Activated CD4-positive, alpha-beta T cell treated with anti-CD3 and anti-CD28 coated beads for 1 hour (primary cell): ENCODE measurements at places on chromosomes 2 and 18.

DNA sequence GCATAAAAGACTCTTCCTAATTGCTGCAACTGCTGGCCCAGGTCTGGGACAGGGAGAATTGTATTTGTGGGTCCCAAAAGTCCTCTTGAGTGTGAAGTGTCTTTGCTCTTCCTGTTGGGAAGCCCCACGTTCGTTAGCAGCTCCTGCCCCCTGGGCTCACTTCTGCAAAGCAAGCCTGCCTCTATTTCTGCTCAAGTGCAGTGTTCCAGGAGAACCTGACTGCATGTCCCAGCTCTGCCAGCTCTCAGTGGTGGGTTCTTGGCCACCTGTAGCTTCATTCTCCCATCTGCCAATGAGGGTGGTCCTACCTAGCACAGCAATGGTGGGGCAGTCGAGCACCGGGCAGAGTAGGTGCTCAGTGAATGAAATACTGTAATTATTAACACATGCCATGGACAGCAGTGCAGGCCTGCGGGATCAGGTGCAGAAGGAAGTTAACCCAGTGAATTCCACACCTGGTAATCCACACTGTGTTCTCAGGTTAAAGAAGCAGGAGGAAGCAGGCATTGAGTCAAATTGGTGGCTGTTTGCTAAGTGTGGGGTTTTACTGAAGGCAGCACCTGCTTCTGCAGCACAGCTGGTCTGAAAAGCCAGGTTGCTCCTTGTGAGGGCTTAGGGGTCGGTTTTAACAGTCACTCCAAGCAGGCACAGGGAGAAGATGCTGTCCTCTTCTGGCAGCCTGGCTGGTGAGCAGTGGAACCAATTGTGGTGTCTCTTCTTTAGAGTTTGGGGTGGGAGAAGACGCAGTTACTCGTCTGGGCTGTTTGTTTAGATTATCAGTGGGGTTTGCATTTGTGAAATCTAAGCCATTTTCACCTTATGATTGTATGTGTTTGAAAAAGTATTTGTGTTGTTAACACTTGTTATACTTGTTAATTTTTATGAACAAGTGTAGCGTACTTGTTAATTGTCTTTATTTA is 54.3 kb downstream of the DGKD start:
- no peak for DNase-seq

DNA sequence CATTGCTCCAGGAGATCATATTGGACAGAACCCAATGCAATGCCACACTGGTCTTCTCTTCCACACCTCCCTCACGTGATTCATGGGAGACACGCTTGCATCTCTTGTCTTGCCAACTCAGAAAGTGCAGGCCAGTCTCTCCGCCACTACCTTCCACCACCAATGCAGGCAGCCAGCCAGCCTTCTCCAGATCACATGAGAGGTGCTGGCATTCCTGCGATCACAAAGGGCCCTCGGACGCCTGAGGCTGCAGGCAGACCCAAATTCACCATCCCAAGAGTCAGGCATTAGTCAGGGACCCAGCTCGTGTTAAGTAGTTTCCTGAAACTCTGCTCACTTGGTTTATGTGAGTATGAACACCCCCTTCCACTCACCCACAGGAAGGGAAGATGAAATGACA is 437.0 kb upstream of the ETAA1 start:
- DNase-seq: no peak

DNA sequence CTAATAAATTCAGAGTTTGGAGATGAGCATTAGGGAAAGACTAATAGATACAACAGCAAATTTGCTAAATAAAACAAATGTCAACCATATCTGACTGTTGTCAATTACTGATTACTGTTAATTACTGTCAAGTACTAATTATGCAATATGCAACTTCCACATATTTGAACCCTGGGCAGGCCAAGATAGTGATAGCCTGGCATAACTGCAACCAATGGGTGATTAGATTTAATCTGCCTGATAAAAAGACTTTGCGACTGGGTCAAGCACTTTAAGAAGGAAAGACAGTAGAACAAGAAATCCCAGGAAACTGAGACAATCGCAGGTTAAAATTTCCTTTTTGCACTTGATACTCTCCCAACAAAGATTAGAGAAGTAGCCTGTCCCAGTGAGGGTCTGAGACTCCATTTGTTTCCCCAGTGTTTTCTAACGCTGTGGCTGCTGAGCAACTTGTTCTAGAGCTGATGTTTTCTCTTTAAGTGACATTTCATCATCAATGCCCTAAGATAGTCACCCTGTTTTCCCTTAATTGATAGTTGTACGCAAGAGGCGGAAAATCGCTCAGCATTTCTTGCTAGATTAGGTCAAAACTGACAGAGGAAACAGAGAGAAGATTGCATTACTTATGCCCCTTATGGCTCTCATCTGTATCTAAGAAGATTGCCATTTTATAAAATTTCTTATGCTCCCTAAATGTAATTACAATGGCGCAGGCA is 17.8 kb downstream of the ARHGAP15 start:
- DNase-seq: no peak

DNA sequence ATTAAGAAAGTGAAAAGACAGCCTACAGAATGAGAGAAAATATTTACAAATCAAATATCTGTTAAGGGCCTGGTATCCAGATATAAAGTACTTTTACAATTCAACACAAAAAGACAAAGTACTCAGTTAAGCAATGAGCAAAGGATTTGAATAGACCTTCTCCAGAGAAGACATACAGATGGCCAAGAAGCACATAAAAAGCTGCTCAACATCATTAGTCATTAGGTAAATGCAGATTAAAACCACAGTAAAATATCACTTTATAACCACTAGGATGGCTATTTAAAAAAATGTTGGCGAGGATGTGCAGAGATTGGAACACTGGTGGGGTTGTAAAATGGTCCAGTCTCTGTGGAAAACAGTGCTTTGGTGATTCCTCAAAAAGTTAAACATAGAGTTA is 38.9 kb downstream of the RAB31 start:
- DNase-seq: no peak

DNA sequence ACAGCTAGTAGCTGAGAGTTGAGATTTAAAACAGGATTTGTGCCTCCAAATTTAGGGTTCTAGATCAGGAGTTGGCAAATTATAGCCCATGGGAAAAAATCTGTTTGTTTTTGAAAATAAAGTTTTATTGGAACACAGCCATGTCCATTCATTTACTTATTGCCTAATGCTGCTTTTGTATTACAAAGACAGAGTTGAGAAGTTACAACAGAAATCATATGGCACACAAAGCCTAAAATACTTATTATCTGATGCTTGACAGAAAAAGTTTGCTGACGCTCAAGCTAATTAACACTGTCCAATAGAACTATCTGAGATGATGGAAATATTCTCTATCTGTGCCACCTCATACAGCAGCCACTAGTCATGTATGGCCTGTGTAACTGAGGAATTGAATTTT is 229.1 kb upstream of the RASGRP3 start:
- DNase-seq: no peak

GRCh38 chr2:68379184-68379708 is 14.2 kb downstream of the PLEK start:
- no peak for DNase-seq

GRCh38 chr2:46954951-46955571 is 39.5 kb upstream of the MCFD2 start:
- no peak for DNase-seq

DNA sequence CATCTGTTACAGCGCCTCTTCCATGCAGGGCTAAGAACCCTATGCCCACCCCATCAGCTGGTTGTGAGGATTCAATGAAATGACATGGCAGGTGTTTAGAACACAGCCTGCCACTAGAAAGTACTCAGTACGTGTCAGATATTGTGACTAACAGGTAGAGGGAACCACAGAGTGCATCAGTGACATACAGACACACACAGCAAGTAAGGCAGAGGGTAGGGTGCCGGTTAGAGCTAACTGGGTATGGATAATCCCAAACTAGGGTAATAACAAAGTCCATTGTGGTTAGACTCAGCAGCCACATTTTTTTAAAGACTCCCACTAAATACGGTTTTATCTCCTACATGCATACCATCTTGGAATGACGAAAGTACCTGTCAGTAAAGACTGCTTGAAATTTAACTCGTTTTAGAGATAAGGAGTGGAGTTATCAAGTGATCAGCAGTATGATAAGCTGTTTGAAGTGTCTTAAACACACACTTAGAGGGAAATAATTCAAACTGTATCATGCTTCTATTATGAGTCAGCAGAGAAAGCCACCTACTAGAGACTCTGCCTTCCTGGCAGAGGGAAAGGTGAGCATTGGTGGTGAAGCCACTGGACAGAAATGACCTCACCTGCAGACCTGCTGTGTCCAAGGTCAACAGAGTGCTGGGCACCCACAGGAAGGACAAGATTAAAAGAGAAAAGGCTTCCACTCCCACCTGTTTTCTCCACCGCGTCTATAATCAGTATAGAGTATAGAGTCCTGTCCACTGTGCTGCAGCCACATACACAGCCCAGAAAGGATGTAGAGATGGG is 20.6 kb downstream of the MPPE1 start:
- no peak for DNase-seq

DNA sequence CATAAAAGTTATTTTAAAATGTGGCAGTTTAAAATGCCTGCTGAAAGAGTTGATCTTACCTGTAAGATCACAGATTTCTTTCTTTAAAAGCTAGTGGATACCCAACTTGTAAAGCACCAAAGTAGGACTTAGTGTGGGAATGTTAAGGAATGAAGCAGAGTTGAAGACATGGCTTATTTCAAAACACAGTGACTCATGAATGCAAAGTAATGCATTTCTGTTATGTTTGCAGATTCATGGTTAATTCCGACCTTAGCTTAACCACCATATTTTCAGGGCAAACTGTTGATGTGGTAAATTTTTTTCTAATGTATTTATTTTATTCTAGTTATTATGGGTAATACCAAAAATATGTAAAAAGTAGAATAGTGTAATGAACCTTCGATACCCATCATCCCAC is 206.8 kb upstream of the FOSL2 start:
- DNase-seq: no peak

DNA sequence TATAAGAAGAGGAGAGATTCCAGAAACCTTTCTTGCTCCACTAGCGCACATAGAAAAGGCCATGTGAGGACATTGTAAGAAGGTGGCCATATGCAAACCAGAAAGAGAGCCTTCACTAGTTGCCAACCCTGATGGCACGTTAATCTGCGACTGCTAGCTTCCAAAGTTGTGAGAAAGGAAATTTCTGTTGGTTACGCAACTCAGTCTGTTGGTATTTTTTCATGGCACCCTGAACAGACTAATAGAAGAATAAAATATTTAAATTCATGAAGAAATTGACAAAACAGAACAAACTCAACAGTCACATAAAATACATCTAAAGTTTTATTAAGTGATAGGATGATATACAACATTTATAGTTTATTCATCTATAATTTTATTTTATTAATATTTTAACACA is 625.9 kb upstream of the NRXN1 start:
- no peak for DNase-seq

DNA sequence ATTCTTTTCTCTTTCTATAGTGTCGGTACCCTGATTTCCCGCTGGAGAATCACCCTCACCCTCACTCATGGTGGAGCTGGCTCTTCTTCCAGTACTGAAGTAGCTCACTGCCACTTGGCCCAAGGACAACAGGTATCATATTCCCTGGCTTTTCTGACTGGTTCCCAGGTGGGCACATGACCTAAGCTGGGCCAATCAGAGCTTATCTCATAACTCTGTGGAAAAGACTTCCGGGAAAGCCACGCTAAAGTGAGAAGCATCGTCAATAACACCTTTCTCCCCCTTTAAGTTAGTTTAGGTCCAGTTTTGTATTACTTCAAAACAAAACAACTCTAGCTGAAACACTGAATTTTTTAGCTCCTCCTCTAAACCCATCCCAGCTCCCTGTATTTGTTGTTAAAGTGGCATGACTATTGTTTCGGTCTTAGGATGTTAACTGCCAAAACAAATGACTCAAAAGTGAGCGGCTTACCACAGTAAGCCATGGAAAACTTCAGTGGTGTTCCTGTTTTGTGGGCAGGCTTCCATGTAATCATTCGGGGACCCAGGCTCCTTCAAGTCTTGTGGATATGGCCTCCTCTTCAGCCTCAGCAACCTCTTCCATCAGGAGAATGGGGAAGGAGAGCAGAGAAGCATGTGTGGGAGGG is 137.4 kb upstream of the DLX2 start:
- DNase-seq: no peak

GRCh38 chr18:78903436-78904178 is 76.0 kb upstream of the SALL3 start:
- no peak for DNase-seq

DNA sequence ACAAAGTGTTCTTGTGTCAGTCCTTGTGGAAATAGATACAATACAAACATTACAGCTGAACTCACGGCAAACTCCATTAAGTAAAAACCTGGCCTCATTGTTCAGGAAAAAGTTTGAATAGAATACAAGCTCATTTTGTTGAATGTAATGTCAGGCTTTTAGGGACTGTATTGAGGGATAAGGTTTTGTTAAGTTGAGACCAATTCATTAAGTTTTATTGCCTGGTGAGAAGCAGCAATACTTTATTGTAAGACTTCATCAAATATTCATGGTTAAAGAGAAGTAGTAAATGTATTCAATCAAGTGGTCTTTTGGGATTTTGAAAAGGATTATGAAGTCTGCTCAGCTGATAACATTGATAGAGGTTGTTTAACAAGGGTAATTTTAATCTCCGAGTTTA is 35.4 kb upstream of the METAP1D start:
- DNase-seq: no peak

GRCh38 chr2:50597206-50597605 is 434.7 kb downstream of the NRXN1 start:
- no peak for DNase-seq

- DNase-seq: no peak
Measured at GRCh38 chr2:221337957-221338685, 234.0 kb downstream of the EPHA4 start.

GRCh38 chr2:120576509-120577474 is 158.9 kb upstream of the GLI2 start:
- no peak for DNase-seq

- DNase-seq: no peak
Measured at GRCh38 chr18:57640749-57641148, 19.1 kb upstream of the NARS1 start.

GRCh38 chr18:62445386-62445917 is 77.4 kb upstream of the ZCCHC2 start:
- no peak for DNase-seq

GRCh38 chr2:221529177-221529942 is 42.7 kb downstream of the EPHA4 start:
- no peak for DNase-seq

DNA sequence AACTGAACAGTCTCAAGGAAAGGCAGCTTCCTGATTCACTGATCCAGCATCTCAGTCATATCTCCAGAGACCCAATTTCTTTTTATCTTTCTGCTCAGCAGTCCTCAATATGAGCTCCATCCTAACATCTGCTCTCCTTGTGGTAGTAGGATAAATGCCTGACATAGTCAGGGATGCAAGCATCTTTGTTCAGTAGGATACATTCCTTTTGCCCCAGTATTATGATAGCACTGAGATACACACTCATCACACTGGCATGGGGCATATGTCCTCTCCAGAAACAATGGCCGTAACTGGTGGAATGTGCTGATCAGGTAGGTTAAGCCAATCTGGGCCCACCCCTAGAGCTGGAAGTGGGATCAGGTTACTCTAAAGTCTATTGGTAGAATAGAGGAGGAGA is 207.2 kb downstream of the ETAA1 start:
- DNase-seq: no peak
